Activated T-helper 1 cell treated with Interleukin-2 at 50 U/mL for 16 hours (primary cell): ENCODE measurements at places on chromosomes 12 and 14.
A peak's percentile ranks its signal among the peaks of the same experiment; 100 is the strongest.

- DNase-seq = no peak
These were observed 40.7 kb downstream of the C12orf50 start for GRCh38 chr12:87988534-87988933.

GRCh38 chr12:49965836-49966235, 4.2 kb downstream of the AQP5 start:
- no peak for DNase-seq

- DNase-seq = no peak
These were observed 1.9 kb downstream of the TMEM253 start for GRCh38 chr14:21102521-21103410.

DNA sequence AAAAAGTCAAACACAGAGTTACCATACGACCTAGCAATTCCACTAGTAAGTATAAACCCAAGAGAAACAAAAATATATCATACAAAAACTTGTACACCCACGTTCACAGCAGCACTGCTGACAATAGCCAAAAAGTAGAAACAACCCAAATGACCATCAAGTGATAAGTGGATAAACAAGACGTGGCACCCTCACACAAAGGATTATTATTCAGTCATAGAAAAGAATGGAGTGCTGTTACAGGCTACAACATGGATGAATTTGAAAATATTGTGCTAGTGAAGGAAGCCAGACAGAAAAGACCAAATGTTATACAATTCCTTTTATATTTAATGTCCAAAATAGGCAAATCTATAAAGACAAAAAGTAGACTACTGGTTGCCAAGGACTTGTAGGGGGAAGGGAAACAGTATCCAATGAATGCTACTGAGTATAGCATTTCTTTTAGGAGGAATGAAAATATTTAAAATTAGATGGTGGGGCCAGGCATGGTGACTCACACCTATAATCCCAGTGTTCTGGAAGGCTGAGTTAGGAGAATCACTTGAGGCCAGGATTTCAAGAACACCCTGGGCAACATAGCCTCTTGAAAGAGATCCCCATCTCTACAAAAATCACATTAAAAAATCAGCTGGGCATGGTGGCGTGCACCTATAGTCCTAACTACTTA, 41.9 kb downstream of the SPTLC2 start:
- no peak for DNase-seq

DNA sequence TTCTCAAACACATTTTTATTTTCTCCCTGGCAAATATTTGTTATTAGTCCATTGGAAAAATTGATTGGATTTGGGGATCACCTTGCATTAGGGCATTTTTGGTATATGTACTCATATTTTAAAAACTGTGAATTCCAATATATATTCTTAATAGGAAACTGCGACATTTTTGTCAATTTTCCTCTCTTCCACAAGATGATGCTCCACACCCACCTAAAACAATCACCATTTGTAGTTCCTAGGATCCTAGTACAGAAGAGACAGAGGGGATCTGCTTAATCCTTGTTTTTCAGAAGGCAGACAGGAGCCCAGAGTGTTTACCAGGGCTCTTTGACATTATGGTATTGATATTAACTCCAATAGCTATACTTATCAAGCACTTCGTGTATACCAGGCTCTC, 22.8 kb upstream of the OASL start:
- DNase-seq = no peak

GRCh38 chr12:115511986-115512711, 765.3 kb downstream of the MED13L start:
- no peak for DNase-seq

DNA sequence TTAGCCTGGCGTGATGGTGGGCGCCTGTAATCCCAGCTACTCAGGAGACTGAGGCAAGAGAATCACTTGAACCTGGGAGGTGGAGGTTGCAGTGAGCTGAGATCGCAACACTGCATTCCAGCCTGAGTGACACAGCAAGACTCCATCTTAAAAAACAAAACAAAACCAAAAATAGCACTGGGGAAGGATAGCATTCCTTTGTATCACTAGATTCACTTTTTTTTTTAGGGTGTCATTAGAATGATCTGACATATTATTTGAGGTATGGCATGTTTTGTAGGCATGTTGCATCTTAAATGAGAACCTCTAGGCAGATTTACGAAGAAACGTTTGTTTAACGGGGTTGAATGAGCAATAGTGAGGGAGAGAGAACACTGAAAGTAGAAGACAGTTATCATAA, 16.8 kb upstream of the FAR2 start:
- no peak for DNase-seq

DNA sequence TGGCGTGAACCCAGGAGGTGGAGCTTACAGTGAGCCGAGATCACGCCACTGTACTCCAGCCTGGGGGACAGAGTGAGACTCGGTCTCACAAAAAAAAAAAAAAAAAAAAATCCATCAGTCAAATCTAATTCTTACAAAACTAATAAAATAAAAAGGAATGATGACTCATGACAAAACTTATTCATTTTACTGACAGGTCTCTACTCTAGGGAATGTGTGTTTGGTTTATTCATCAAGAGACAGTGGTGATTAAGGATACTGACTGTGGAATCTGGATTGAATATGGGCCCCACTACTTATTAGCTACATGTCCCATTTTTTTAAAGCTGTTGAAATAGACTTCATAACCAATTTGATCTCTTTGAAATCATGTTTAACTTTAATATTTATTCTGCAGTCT, 29.3 kb upstream of the GAS2L3 start:
- no peak for DNase-seq

- no peak for DNase-seq
These were observed 38.3 kb upstream of the FRMD6 start for GRCh38 chr14:51613416-51613815.

DNA sequence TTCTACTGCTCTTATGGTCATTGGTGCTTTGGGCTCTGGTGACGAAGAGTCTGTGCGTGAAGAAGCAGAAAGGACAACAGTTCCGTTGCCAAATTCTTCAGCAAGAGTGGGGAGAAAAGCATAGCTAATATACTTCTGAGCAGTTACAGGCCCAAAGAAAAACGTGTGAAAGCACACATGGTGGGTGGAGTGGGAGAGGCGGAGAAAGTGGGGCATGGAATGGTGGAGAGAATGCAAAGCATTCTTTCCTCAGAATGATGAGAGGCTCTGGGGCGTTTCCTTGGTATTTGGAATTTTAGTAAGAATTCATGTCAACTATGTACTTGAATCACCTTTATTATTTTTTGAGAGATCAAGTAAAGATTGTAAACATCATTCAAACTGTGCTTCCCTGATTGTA, 396.1 kb downstream of the NAV3 start:
- no peak for DNase-seq

DNA sequence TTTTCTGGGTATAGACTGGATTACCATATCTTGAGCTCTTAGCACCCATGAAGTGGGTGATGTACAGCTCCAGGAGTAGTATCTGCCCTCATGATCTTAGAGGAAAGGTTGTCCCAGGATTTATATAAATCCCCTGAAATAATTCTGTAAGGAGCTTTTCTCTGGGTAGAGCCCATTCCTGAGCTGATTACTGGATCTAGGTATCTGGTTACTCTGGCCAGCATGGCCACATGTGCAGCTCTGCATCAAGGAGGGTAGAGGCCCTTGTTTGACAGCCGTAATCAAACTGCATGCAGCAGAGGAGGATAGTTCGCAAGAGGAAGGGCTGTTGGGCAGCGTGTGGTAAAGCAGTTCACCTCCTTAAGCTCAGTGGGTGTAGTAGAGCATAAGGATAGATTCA, 8.5 kb downstream of the COX14 start:
- no peak for DNase-seq

GRCh38 chr12:32761716-32762115, 6.0 kb upstream of the YARS2 start:
- no peak for DNase-seq

- no peak for DNase-seq
These were observed 15.6 kb upstream of the MCRS1 start for GRCh38 chr12:49583366-49584094.

DNA sequence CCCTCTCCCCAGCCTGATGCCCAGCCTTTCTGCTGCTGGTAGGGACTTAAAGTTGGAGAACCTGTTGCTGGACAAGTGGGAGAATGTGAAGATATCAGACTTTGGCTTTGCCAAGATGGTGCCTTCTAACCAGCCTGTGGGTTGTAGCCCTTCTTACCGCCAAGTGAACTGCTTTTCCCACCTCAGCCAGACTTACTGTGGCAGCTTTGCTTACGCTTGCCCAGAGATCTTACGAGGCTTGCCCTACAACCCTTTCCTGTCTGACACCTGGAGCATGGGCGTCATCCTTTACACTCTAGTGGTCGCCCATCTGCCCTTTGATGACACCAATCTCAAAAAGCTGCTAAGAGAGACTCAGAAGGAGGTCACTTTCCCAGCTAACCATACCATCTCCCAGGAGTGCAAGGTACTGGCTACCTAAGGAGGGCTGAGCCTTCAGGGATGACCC, 1.6 kb downstream of the TSSK4 start:
- no peak for DNase-seq

- no peak for DNase-seq
These were observed 16.7 kb upstream of the CRY1 start for GRCh38 chr12:107109726-107110719.

DNA sequence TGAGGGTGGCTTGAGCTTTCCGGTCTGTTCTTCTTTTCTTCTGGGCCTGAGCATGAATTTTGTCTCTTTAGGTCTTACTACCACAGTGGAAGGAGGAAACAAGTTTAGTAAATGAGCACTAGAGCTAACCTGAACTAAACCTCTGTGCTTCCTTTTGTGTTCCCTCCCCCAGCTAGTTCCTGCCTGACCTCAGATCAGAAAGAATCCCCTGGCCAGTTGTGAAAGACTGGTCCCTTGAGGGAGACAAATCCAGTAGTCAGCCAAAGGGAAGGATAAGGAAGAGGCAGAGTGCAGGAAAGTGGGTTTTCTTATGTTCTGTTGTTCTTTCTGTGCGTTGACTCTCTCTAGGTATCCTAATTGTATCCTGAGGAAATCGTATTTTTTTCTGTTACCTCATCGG, 17.5 kb downstream of the ZNF664 start:
- no peak for DNase-seq

DNA sequence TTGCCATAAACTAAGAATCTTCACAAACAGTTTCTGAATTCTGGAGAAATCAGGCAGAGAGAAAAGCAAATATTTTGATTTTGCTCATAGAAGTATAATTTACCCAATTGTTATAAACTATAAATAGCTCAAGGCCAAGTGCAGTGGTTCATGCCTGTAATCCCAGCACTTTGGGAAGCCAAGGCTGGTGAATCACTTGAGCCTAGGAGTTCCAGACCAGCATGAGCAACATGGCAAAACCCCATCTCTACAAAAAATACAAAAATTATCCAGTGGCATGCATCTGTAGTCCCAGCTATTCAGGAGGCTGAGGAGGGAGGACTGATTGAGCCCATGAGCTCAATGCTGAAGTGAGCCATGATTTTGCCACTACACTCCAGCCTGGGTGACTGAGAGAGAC, 19.6 kb upstream of the MMP19 start:
- DNase-seq = no peak

- no peak for DNase-seq
These were observed 1.3 kb downstream of the KRT78 start for GRCh38 chr12:52847335-52848102.

GRCh38 chr12:108478611-108479206, 36.4 kb upstream of the FICD start:
- DNase-seq = no peak

- peak; percentile 1 for DNase-seq
These were observed 902 bp downstream of the EML5 start for GRCh38 chr14:88791629-88792472.

GRCh38 chr14:24483604-24484252, 24.3 kb downstream of the CMA1 start:
- DNase-seq = no peak

GRCh38 chr12:25496098-25496587, 56.9 kb downstream of the LMNTD1 start:
- DNase-seq = no peak

- DNase-seq = no peak
These were observed 53.7 kb downstream of the CCDC88C start for GRCh38 chr14:91363776-91364523.

DNA sequence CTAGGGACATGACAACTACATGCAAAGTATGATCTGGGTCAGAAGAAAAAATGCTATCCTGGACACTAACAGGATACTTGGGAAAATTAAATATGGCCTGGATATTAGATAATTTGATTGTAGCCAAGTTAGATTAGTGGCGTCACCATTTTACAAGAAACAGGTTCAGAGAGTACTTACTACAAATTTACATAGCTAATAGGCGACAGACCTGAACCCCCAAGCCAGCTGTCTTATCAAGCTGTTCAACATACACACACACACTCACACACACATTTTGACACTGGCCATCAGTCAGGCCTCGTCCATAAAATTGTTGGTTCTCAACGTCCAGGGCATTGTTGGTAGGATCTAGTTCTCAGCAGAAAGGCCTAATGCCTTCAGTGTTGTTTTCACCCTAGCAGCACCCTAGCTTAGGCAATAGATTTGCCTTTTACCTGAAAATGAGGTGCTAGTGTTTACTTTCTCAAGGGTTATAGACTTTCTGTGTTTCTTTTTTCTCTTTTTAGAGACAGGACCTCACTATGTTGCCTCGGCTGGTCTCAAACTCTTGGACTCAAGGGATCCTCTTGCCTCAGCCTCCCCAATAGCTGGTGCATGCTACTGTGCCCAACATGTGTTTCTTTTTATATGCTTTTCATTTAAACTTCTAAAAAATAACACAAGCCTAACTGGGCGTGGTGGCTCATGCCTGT, 3.3 kb upstream of the C14orf93 start:
- DNase-seq = no peak

- no peak for DNase-seq
These were observed 309.1 kb upstream of the NAV3 start for GRCh38 chr12:77521508-77522115.

- DNase-seq = no peak
These were observed 4.0 kb upstream of the IRF2BPL start for GRCh38 chr14:77032491-77032843.

- DNase-seq = no peak
These were observed 23.0 kb upstream of the RAB21 start for GRCh38 chr12:71731439-71732356.

GRCh38 chr12:39451977-39452376, 9.1 kb upstream of the KIF21A start:
- DNase-seq = no peak

DNA sequence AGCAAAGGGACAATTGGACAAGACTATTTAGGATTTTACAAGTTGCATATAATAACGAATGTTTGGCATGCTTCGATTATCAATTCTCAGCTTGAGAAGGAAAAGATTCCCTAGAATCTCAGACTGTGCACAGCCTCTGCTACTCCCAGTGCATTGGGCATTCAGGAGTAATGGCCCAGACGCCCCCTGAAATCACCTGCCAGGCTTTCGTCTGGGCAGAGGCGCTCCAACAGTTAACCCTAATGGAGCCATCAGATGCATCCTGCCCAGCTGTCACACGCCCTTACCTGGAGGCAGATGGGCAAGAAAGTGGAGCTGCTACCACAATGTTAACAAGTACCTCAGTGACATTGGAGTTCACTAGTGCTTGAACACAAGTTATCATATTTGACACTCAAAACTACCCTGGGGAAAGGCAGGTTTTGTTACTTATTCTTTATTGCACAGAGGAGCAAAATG, 927 bp upstream of the LRP6 start:
- DNase-seq = no peak

DNA sequence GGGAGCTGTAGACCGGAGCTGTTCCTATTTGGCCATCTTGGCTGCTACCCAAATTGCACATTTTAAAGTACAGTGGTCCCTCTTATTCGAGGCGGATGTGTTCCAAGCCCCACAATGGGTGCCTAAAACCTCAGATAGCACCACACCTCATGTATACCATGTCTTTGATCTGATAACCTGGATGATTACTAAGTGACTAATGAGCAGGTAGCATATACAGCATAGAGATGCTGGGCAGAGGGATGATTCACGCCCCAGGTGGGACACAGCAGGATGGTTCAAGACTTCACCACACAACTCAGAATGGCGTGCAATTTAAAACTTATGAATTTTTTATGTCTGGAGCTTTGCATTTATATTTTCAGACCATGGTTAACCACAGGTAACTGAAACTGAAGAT, 255.0 kb downstream of the AKAP6 start:
- no peak for DNase-seq
